ENCODE measurements at places on chromosomes 4 and X.

DNA sequence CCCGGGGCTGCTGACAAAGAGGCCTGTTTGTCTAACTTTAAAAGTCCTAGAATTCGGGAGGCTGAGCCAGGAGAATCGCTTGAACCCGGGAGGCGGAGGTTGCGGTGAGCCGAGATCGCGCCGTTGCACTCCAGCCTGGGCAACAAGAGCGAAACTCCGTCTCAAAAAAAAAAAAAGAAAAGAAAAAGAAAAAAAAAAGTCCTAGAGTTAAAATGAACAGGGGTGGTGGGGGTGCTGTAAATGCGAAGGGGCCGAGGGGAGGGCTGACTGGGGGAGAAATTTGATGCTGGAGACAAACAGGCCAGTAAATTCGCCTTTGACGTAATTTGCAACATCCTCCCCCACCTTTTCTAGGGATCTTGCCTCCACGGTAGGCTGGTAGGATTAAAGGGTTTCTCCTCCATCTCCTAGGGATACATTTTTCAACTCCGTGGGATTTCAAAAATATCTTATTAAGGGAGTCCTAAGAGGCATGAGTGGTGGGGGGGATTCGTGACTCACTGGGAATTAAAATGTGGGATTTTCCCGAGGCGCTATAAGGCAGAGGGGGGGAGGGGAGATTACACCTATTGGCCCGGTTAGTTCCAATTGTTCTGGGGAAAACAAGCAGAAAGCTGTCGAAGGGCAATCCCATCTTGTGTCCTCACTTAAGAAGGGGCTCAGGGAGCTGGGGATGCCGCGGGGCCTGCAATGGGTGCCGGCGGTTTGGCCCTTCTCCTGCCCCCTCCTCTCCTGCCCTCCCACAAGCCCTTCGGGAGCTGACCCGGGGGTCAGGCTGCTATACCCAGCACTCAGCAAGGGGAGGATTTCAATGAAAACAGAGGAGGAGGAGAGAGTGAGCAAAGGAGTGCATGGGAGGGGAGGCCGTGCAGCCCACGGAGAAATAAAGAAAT is 3.0 kb upstream of the BCOR start:
- no peak for DNase-seq

GRCh38 chr4:48462363-48462762 is 20.8 kb upstream of the SLC10A4 start:
- no peak for DNase-seq

GRCh38 chr4:85298037-85298436 is 176.9 kb upstream of the ARHGAP24 start:
- no peak for DNase-seq

DNA sequence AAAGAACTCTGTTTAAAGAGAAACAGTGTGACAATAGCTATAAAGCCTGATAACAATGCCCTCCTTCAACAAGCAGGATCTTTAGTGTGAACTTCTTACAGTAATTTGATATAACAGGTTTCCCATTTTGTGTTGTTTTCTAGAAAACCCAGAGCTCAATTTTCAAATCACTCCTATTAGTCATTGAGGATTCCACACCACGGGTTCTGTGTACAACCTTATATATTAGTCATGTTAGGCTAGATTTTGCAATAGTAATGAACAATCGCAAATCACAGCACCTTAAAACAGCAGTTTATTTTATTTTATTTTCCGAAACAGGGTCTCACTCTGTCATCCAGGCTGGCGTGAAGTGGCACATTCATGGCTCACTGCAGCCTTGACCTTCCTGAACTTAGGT is 1020.9 kb upstream of the INTU start:
- no peak for DNase-seq

GRCh38 chr4:73583666-73584065 is 36.6 kb downstream of the RASSF6 start:
- no peak for DNase-seq

DNA sequence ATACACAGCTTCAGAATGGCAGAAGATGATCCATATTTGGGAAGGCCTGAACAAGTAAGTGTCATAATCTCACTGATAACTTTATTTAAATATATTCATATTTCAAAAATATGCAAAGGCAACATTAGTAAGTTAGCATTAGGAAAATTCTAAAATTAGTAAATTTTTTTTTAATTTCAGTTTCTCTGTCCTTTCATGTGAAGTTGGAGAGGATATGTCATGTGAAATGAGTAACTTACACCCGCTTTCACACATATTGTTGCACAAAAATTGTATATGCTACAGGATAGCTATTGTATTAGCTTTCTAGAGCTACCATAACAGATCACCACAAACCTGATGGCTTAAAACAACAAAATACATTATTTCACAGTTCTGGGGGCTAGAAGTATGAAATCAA is 24.3 kb downstream of the NFKB1 start:
- DNase-seq: no peak

GRCh38 chrX:107541244-107541643 is 87.1 kb upstream of the PRPS1 start:
- no peak for DNase-seq

Data from effector memory CD8-positive, alpha-beta T cell (primary cell).